K562 (cell line): ENCODE measurements at places on chromosomes 1 and 21.

- DNase-seq, result no peak
Observed at GRCh38 chr1:200774735-200775444, 36.2 kb downstream of the CAMSAP2 start.

GRCh38 chr1:118486199-118486598 lies 301.2 kb upstream of the SPAG17 start:
- no peak for DNase-seq

DNA sequence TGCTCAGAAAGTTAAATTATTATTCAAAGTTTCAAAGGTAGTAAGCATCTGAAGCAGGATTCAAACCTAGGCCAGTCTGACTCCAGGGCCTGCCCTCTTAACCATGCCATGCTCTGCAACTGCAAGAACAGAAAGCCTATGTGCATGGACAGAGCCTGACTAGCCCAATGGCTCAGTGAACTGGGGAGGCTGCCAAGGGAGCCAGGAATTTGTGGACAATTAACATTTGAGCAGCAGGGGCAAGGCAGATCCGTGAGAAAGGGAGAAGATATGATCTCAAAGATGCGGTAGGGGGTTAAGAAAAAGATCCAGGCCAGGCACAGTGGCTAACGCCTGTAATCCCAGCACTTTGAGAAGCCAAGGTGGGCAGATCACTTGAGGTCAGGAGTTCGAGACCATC lies 6.5 kb upstream of the ATP1A4 start:
- no peak for DNase-seq

- DNase-seq, result no peak
Observed at GRCh38 chr1:15455522-15455921, 1.0 kb upstream of the CELA2A start.

GRCh38 chr1:228978484-228979324 lies 243.4 kb downstream of the RHOU start:
- DNase-seq, result no peak

- no peak for DNase-seq
Observed at GRCh38 chr1:239112101-239112935, 274.1 kb upstream of the CHRM3 start.

- DNase-seq, result no peak
Observed at GRCh38 chr1:223887747-223888418, 42.1 kb upstream of the TP53BP2 start.

DNA sequence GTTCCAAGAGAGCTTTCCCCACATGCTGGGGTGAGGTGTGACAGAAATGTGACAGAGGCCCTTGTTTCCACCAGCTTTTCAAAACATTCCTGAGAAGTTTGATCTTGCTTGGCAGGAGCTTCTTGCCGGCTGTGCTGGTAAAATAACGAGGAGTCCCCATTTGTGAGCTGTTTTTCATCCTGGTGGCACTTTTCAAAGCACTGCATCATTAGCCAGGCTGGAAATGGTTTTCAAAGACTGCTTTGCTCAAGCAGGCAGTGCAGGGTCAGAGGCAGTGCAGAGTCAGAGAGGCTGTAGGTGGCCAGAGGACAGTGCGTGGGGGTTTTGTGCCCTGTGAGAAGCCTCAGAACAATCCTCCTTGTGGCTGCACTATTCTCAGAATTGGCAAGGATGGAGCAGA lies 75.8 kb upstream of the KCNA3 start:
- no peak for DNase-seq
